Activated CD8-positive, alpha-beta memory T cell treated with anti-CD3 and anti-CD28 coated beads for 4 hours (primary cell): ENCODE measurements at places on chromosomes 2 and 18.

- no peak for DNase-seq
Observed at GRCh38 chr18:41484069-41484468, 471.0 kb upstream of the PIK3C3 start.

GRCh38 chr2:241577413-241578122 lies 19.0 kb downstream of the BOK start:
- no peak for DNase-seq

- no peak for DNase-seq
Observed at GRCh38 chr2:200476836-200477235, 33.0 kb downstream of the KCTD18 start.

DNA sequence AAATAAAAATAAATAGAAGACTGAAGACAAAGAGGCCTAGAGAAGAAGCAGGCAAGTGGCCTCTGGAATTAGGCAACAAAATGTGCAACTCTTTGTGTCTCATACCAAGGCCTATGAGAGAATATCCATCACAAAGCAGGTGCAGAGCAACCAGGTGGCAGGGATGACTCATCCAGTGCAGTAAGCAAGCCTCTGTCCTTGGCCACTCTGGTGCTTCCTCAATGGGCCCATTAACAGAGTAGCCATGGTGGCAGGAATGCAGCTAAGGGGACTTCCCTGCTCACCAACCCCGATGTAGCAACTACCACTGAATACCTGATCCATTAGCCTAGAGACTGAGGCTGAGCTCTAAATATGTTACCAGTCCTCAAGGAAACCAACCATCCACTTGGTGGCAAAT lies 11.0 kb upstream of the EPG5 start:
- no peak for DNase-seq

- no peak for DNase-seq
Observed at GRCh38 chr18:65230311-65230710, 520.5 kb upstream of the CDH7 start.

GRCh38 chr2:137992039-137992646 lies 27.9 kb downstream of the HNMT start:
- DNase-seq: no peak

DNA sequence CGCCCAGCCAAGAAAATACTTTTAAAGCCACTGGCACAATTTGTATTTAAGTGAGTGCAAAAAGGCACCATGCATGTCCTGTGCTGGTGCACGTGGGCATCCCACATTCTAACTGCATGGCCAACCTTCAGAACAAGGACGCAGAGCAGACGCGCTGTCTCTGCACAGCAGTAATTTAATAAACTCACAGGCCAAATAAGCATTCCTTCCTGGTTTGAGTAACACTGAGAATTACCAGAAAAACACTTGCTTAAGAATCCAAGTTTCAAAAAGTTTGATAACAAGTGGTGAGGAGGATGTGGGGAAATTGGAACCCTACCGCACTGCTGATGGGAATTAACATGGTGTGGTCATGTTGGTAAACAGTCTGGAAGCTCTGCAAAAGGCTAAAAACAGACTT lies 38.7 kb downstream of the RPL31 start:
- DNase-seq: no peak

DNA sequence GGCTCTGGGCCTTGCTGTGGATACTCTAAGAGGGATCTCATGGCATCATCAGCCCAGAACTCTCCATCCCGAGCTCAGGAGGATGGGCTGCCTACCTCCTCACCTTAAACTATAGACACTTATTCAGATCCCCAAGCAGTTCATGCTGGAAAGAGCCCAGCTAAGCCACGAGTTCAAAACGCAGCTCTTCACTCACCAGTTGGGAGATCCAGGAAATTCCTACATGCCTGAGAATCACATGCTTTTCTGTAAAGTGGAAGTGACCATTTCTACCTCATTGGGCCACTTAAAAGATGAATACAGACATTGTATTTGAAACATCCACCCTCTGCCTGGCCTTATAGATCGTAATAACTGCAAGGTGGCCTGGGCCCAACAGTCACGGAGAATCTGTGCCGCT lies 6.6 kb downstream of the ATOH8 start:
- no peak for DNase-seq

DNA sequence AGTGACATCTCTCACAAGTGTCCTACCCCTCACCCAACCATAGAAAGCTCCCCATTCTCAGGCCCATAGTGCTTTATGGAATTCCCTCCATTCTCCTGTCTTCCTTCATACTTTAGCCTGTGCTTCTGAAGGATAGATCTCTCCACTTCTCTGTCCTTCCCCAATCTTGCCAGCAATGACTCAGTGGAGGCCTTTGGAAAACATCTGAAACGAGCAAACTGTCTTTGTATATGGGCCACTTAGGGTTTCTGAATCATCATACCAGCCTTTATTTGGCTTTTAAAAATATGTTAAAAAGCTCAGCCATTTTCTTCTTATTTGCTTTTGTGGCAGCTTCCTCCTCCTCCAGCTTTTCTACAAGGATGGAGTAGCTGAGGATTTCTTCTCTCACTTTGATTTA lies 65.6 kb upstream of the ZNF385B start:
- DNase-seq: no peak

- no peak for DNase-seq
Observed at GRCh38 chr2:232689152-232689910, 7.8 kb upstream of the GIGYF2 start.

- no peak for DNase-seq
Observed at GRCh38 chr2:112148477-112148876, 10.3 kb downstream of the FBLN7 start.

- no peak for DNase-seq
Observed at GRCh38 chr2:63751901-63752300, 89.8 kb upstream of the UGP2 start.
